ENCODE measurements at places on chromosomes 1 and 21.
A peak's percentile ranks its signal among the peaks of the same experiment; 100 is the strongest.

- no peak for DNase-seq
Measured at GRCh38 chr1:102163799-102164198, 167.1 kb upstream of the OLFM3 start.

- DNase-seq = peak; percentile 4
Measured at GRCh38 chr1:65658122-65658521, 134.6 kb upstream of the PDE4B start.

- DNase-seq = no peak
Measured at GRCh38 chr21:15559660-15560059, 170.1 kb upstream of the USP25 start.

DNA sequence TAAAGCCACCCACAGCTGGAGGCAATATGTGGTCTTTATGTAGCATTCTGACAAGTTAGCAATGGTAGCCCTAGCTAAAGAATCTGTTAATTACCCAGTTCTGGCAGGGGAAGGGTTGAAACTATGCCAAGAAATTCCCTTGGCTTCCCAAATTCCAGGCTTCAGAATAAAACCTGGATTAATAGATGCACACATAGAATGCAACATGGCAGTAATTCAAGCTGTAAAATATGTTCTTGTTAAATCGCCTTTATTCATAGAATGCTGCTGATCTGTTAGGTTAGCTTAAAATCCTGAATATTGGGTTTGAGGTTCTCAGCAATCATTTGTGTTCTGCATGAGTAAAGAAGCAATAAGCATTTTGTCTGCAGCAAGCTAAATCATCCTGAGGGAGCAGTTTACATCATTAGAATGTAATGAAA, 80.1 kb downstream of the ZNF326 start:
- DNase-seq = no peak

GRCh38 chr1:115140442-115141144, 51.3 kb upstream of the TSPAN2 start:
- DNase-seq = peak; percentile 39

- DNase-seq = peak; percentile 95
Measured at GRCh38 chr1:153985941-153986761, at the start of gene RAB13. Gene RAB13, minus strand, starts transcription at chr1:153986339. Its CDS starts 103 bp downstream, at chr1:153986236.

- DNase-seq = peak; percentile 74
Measured at GRCh38 chr1:93437976-93438605, 9.8 kb upstream of the FNBP1L start.

- no peak for DNase-seq
Measured at GRCh38 chr1:226908913-226909312, 31.2 kb upstream of the COQ8A start.

GRCh38 chr1:187042538-187042937, 213.8 kb downstream of the PLA2G4A start:
- DNase-seq = no peak

DNA sequence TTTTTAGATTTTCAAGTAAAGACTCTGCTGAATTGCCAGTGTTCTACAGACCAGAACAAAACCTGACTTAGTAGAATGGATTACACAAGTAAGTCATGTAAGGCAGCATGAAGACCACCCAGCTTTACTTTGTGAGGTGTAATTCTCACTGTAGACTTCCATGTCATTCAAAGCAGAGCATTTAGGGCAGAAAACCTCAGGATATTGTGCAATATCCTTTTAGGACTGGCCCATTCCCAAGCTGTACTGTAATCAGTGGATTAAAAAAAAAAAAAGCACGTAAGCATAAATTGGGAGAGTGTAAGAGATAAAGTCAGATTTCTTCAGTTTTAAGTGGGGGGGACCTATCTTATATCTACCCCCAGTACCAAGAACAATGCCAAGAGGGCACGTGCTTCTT, 380.5 kb upstream of the PRMT6 start:
- no peak for DNase-seq

GRCh38 chr1:220921498-220921897, 42.3 kb downstream of the HLX start:
- DNase-seq = no peak

- DNase-seq = no peak
Measured at GRCh38 chr1:150173141-150173585, 23.4 kb downstream of the PLEKHO1 start.

GRCh38 chr1:234745844-234746797, 136.1 kb upstream of the IRF2BP2 start:
- DNase-seq = peak; percentile 39

- DNase-seq = no peak
Measured at GRCh38 chr1:28246427-28246832, 10.5 kb downstream of the ATP5IF1 start.

GRCh38 chr1:175274368-175274767, 81.8 kb upstream of the KIAA0040 start:
- DNase-seq = no peak

- no peak for DNase-seq
Measured at GRCh38 chr1:219699870-219700269, 87.0 kb upstream of the ZC3H11B start.

GRCh38 chr1:76942549-76942948, 75.3 kb downstream of the ST6GALNAC5 start:
- peak; percentile 41 for DNase-seq

- no peak for DNase-seq
Measured at GRCh38 chr1:30923597-30923996, 15.0 kb upstream of the SDC3 start.

- no peak for DNase-seq
Measured at GRCh38 chr1:234476172-234476571, 2.8 kb downstream of the TARBP1 start.

DNA sequence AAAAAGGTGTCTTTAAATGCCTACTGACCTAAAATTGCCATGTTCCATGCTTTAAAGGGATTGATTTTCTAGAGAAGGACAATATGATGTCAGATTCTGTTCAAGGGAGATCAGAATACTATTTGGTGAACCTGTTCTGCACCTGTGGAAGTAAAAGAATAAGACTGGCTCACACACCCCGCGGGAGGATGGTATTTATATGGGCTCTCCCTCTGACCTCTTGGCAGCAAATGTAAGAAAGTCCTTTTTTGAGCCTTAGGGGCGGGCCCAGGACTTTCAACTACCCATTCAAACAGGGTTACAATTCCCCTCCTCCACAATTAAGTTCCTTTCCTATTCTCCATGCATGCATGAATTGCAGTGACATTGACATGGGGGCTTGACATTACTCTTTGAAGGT, 42.1 kb downstream of the WASF2 start:
- DNase-seq = no peak

- DNase-seq = peak; percentile 34
Measured at GRCh38 chr1:58785442-58786058, 1.7 kb upstream of the JUN start.

GRCh38 chr1:36093929-36094328, 5.2 kb downstream of the ADPRS start:
- no peak for DNase-seq

- DNase-seq = no peak
Measured at GRCh38 chr1:16321176-16321867, 31.0 kb downstream of the FBXO42 start.

GRCh38 chr1:188762166-188762743, 1715.4 kb downstream of the BRINP3 start:
- DNase-seq = no peak

DNA sequence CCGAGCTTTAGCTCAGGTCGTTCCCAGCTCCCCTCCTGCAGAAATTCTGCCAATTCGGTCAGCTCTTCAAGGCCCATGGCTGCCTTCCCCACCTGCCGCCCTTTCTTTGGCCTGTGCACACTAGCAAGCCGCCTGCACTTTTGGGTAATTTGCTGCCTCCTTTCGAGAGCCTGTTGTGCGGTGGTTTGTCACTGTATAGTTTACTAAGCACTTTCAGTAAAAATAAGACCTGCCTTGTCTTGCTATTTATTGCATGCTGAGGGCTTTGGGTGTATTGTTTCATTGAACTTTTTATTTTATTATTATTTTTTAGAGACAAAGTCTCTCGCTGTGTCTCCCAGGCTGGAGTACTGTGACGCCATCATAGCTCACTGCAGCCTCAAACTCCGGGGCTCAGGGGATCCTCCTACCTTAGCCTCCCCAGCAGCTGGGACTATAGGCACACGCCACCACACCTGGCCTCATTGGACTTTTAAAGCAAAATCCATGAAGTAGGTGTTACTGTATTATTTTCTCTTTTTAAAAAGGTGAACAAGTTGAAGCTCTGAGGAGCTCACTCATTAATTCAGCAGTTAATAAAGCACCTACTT, 1.1 kb upstream of the FABP3 start:
- DNase-seq = no peak

GRCh38 chr1:6108937-6109614, 63.4 kb downstream of the KCNAB2 start:
- DNase-seq = peak; percentile 74
